Thyroid gland (tissue), 4 donors: ENCODE measurements at places on chromosomes 6 and 20.

DNA sequence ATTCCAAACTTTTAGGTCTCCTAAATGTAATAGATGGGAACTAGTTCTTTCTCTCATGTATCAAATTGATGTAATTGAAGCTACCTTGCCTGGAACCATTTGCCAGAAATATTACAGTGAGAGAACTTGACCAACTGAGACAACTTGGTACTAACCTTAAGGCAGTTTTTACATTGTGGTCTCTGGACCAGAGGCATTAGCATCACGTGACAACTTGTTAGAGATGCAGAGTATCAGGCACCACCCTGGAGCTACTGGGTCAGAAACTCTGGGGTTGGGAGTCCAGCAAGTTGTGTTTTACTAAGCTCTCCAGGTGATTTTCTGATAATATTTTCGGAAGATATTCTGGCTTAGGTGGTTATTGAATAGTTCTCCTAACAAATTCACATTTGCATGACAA, 982.1 kb upstream of the SLC35B3 start:
- H3K4me1 ChIP-seq = no peaks in the 10 kb centered on the region
- no peak overlapping the region for H3K27ac ChIP-seq
- no peak overlapping the region for H3K4me3 ChIP-seq
- no peaks in the 10 kb centered on the region for H3K27me3 ChIP-seq
- DNase-seq = no peak
- no peaks in the 10 kb centered on the region for H3K36me3 ChIP-seq

- no peak for DNase-seq
- no peak overlapping the region for H3K4me3 ChIP-seq
- no peaks in the 10 kb centered on the region for H3K27me3 ChIP-seq
Observed at GRCh38 chr20:9375221-9375681, 139.1 kb upstream of the LAMP5 start.

DNA sequence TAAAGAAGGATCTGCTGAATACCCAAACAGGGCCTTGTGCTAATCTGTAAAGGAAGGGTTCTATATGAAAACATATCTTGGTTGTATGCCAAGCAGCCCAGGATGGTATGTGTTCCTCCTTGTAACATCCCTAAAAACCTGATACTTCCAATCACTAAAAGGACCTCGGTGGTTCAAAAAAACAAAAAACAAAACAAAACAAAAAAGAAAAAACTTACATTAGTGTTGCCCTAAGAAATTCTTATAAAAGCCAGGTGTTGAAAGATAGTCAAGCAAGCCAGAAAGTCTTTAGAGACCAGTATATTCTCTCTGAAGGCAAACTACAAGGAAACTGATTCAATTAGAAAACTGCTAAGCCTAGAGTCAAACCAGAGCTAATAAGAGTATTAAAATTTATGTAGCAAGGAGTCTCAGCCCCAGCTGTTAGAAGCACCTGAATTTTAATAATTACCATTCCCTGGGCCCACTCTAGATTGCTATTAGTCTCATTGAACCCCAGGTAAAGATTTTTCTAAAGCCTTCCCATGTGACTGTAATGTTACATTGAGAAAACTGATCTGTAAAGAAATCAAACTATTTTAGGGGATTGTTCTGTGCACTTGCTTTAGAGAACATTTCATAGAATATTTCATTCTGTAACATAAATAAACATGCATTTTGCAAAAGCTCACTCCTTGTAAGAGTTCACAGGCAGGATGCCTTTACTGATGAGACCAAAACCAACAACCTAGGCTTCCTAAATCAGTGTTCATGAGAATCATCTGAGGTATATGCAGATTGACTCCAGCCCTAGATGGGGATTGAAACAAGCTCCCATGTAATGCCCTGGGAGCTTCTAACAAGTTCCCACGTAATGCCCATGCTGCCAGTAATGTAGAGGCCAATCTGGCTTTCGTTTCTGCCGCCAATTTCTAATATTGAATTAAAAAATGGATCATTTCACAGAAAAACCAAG, 95.2 kb upstream of the BTN3A2 start:
- H3K36me3 ChIP-seq = no peaks in the 10 kb centered on the region
- H3K27ac ChIP-seq = no peak overlapping the region
- H3K27me3 ChIP-seq = no peaks in the 10 kb centered on the region
- H3K4me3 ChIP-seq = no peak overlapping the region
- peaks cover 5% of the 10 kb centered on the region for H3K4me1 ChIP-seq

GRCh38 chr20:45951925-45952834, 17.7 kb downstream of the PCIF1 start:
- no peaks in the 10 kb centered on the region for H3K27me3 ChIP-seq
- DNase-seq = no peak
- H3K27ac ChIP-seq = no peak overlapping the region
- H3K4me3 ChIP-seq = no peak overlapping the region
- H3K4me1 ChIP-seq = peaks cover 4% of the 10 kb centered on the region

DNA sequence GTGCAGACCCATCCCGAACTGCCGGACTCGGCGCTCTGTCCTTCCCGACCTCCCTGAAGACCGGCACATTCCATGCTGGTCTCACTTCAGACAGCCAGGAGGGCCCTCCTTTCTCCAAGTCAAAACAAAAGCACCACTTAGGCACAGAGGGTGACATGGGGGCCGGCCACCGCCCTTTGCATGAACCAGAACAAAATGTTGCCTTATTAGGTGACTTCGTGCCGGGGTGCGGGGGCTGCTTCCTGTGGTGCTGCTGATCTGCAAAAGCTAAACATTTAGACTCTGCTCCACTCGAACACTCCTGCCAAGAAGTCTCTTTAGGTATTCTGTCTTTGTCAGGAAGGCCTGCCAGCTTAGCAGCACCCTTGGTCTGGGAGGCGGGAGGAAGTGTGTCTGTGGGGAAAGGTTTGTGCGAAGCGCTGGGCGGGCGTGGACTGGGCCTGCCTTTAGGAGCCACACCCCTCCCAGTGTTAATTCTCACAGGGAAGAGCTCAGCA, 133.8 kb downstream of the SMOC2 start:
- H3K36me3 ChIP-seq = no peaks in the 10 kb centered on the region
- H3K27ac ChIP-seq = peak overlapping the region; percentile 34
- peaks cover 14% of the 10 kb centered on the region for H3K4me1 ChIP-seq
- DNase-seq = peak; percentile 76
- no peak overlapping the region for H3K4me3 ChIP-seq

DNA sequence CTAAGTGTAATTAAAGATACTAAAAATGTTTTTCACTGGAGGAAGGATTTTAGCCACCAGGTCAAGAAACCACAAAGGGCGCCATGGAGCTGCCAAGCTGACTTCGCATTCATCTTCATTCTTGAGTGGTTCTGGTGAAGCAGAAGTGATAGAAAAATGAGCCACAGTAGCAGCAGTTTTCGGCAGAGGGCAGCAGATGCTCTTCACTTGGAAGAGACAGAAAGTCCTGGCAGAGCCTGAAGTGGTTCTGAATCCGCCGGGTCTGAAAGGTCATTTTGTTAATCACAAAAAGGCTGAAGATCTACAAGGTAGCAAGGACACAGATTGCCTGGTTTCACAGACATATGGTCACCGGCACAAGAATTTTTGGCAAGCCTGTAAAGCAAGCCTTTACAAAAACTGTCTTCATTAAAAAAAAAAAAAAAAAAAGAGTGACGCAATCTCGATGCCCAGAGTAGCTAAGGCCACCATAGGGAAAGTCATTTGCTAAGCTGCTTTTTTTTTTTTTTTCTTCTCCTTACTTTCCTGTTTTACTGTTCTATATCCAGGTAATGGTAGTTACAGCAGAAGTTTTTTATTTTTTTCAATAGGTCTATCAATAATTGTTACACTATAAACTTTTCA, 345.1 kb upstream of the AGPAT4 start:
- no peaks in the 10 kb centered on the region for H3K4me1 ChIP-seq
- no peak overlapping the region for H3K27ac ChIP-seq
- H3K36me3 ChIP-seq = no peaks in the 10 kb centered on the region
- H3K27me3 ChIP-seq = no peaks in the 10 kb centered on the region

- H3K27me3 ChIP-seq = no peaks in the 10 kb centered on the region
- peaks cover 43% of the 10 kb centered on the region for H3K4me1 ChIP-seq
- H3K27ac ChIP-seq = peak overlapping the region; percentile 97
- no peaks in the 10 kb centered on the region for H3K36me3 ChIP-seq
Observed at GRCh38 chr20:57326667-57327455, 2.7 kb upstream of the SPO11 start.

DNA sequence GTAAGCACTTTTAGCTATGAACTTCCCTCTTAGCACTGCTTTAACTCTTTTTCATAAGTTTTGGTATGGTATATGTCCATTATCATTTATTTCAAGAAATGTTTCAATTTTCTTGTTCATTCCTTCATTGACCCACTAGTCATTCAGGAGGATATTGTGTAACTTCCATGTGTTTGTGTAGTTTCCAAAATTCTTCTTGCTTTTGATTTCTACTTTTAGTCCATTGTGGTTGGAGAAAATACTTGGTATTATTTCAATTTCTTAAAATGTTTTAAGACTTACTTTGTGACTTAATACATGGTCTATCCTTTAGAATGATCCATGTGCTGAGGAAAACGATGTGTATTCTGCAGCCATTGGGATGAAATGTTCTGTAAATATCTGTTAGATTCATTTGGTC, 176.5 kb downstream of the CENPW start:
- no peak overlapping the region for H3K4me3 ChIP-seq
- no peak overlapping the region for H3K27ac ChIP-seq
- H3K36me3 ChIP-seq = no peaks in the 10 kb centered on the region
- H3K4me1 ChIP-seq = no peaks in the 10 kb centered on the region

DNA sequence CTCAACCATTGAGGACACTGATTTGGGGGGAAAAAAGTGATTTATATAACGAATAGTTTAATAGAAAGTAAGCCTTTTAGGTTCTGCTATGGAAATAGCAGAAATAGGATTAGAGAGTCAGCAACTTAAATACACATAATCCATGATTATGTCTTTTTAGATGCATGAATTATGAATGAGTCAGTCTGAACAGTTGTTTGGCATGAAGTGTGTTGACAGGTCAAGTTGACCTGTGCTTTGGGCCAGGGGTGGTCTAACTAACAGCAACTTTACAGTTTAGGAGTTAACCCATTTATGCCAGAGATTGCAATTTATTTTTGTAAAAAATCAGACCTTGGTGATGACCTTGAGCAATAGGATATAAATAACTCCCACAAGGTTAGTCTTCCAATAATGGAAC, 191.3 kb downstream of the MTFR2 start:
- H3K4me1 ChIP-seq = no peaks in the 10 kb centered on the region
- H3K27me3 ChIP-seq = no peaks in the 10 kb centered on the region
- no peak overlapping the region for H3K4me3 ChIP-seq
- DNase-seq = no peak

- DNase-seq = no peak
- H3K4me3 ChIP-seq = no peak overlapping the region
- no peaks in the 10 kb centered on the region for H3K4me1 ChIP-seq
- H3K27me3 ChIP-seq = no peaks in the 10 kb centered on the region
- no peaks in the 10 kb centered on the region for H3K36me3 ChIP-seq
Observed at GRCh38 chr20:23520185-23520584, 29.3 kb downstream of the CST8 start.
